Stimulated activated CD8-positive, alpha-beta memory T cell treated with anti-CD3 and anti-CD28 coated beads, Interleukin-4, amount 100 ng/mL, for 4 hours (primary cell): ENCODE measurements at places on chromosomes 4 and X.

- no peak for DNase-seq
Measured at GRCh38 chrX:41457613-41458192, 10.6 kb downstream of the NYX start.

DNA sequence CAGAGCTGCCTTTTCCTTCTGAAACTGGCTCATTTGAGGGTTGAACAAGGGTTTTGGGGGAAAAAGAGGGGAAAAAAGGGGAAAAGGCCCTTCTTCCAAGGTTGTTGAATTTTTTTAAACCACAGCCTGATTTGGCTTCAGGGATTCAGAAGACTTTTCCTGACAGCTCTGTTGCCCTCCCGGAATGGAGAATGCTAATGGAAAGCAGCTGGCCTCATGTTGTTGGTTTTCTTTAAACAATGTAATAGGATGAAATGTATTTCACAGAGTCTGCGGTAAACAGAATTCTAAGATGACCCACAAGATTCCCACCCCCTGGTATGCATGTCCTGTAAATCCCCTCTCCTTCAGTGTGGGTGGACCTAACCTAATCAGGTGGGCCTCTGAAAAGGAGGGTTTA is 3.3 kb upstream of the KIAA1210 start:
- no peak for DNase-seq

DNA sequence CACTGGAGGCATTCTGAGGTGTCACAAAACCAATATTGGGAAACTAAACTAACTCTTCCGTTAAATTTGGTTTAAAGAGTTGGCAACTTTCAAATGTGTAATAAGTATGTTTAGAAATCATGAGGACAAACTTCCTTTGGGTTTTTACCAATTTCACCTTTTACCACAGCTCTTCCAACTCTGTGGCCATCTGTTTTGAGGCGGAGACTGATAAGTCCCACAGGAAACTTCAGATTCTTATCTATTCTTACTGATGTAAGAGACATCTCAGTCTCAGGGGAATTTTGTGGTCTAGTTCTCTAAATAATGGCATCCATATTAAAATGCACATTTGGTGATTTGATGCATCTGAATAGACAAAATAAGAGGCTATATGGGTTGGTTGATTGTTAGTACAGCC is 229.2 kb upstream of the AFF2 start:
- no peak for DNase-seq

DNA sequence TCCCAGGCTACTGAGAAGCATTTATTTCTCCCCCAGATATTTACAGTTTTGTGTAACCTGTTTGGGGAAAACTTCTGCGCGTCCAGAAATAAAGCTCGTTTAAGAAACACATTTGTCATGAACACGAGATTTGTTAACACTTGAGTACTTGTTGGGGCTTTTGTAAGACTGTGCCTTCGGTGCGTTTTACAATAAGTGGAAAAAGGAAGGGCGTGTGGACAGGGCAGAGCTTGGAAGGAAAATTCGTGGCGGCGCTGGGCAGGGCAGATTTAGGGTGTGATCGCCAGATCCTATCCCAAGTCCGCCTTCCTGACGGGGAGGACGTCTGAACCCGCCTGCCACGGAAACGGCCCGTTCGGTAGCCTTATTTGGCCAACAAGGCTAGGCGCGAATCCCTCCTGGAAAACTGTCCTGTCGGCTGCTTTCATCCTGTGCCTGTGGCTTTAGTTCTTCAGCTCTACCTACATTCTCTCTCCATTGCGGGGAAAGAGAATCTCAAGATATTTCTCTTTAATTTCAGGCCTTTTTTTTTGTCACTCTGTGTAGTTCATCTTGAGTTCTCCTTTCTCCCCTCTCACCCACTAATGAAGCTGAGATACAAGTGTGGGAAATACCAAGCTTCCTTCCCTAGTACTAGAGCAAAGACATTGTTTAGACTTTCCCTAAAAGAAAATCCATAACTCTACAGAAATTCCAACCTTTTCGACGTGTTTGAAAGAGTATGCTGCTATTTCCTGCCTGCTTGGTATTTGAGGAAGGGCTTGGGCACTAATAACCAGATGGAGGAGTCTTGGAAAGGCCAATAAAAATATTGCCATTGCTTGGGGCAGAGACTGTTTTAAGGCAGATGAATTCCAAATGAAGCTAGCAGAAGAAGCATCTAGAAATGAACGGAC is 982 bp downstream of the PDLIM5 start:
- DNase-seq: no peak

DNA sequence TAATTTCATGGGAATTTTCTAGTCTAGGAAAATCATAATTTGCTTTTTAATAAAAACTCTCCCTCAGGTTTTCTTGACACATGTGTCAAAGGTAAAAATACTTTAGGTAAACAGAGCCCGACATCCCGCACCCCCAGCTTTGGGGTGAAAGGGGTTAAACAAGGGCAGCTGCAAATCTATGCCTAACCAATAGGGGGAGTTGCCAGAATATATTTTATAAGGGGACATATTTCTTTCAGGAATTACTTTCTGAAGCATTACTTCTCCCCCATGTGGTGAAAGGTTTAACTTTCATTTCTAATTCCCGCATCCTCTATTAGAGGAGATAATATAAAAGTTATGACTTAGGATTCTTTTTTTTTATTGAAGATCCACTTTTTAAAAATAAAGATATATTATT is 53.9 kb upstream of the HEPH start:
- DNase-seq: no peak

DNA sequence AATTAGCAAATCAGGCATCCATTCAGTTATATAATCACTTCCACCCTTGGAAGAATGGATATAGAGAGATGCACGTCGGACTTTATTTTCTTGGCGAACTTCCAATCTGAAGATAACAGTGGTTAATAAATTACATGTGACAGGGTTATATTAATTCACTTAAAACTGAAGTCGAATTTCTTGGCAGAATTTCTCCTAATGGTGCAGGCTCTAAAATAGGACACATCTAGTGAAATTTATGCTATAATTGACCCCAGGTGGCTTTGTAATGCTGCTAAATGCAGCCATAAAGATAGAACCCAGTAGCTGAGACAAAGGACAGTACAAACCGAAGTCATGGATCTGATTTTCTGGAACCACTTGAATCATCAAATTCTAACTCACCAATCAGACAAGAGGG is 20.8 kb upstream of the SLC10A4 start:
- DNase-seq: no peak
